Frontal cortex (tissue), 4 donors: ENCODE measurements at places on chromosomes 2 and 18.

GRCh38 chr2:222447131-222447530, 22.8 kb downstream of the SGPP2 start:
- no peak for DNase-seq

- no peak for DNase-seq
These were observed 921 bp downstream of the RPE start for GRCh38 chr2:210003359-210003758.

DNA sequence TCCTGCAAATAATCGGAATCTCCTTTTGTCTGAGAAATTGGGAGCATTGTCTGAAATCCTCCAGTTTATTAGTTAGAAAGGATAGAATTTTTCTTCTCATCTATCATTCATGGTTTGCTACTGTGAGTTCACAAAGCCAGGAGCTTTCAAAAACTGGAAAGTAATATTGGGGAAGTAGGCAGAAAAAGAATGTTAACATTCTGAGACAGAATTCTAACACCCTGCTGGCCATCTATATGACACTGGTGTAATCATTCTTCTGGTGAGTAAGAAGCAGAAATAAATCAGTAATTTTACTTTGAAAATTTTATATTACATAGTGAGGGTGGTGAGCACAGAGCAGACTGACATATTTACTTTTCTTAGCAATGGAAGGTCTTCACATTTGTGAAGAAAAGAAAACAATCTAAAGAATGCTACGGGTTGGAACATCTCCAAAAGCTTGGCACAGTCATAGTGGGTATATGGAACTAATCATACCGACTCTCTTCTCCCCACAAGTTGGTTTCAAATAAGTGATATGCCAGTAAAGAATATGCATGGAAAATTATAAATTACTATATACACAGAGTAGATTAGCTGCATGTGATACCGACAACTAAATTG, 344.9 kb downstream of the LPIN1 start:
- no peak for DNase-seq

GRCh38 chr2:209762563-209762962, 9.1 kb upstream of the UNC80 start:
- no peak for DNase-seq

DNA sequence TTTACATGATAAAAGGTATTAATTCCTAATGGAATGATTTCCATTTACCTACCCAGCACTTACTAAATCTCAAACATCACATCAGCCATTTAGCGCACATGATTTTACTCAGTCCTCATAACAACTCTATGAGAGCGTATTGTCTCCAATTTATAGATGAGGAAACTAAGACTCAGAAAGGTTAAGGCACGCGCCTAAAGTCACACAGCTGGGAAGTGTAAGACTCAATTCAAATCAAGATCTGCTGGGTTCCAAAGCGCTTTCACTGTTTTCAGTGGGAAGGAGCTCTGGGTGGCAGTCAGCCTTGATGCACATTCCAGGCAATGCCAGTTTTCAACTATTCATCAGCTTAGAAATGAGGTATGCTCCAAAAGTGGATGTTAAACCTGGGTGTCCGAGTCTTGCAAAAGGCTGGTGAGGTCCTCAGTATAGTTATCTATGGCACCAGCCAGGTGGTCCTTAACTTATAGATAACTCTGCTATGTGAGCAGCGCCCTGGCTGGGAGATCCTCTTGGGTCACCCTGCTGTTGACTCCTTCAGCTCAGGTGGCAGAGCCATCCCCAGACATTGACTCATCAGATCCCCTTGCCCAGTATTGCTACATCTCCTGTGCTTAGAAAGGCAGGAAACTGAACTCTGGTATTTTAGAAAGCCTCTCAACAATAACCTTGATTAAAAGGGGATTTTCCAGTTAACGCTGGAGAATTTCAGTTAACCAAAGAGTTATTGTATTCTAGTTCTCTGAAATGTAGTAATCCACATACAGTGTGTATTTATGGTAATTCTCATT, 47.1 kb downstream of the SLC4A1AP start:
- DNase-seq = no peak

- no peak for DNase-seq
These were observed 291.2 kb upstream of the SESTD1 start for GRCh38 chr2:179555691-179556283.

DNA sequence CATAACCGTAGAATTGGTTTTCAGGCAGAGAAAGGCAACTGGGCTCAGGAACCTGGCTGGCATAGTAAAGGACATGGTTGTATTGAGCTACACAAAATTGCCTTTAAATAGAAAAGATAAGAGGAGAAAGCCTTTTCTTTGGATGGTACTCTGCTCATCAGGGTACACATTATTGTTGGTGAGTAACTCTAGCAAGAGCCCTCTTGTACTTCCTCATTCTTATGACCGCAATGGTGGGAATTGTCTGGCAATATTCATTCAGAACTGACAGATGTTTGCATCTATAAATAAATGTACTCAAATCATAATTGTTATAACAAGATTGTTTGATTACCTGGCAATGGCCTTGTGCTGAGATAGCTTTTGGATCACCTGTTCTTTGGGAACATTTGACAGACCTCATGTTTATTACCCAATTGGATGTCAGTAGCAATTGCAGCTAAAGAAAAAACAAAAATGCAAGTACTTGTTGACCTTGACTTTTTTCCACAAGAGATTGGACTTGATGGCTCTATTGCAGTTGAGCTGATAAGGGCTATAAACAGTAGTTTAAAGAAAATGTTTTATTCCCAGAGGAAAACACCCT, 43.9 kb downstream of the MEIS1 start:
- DNase-seq = no peak

DNA sequence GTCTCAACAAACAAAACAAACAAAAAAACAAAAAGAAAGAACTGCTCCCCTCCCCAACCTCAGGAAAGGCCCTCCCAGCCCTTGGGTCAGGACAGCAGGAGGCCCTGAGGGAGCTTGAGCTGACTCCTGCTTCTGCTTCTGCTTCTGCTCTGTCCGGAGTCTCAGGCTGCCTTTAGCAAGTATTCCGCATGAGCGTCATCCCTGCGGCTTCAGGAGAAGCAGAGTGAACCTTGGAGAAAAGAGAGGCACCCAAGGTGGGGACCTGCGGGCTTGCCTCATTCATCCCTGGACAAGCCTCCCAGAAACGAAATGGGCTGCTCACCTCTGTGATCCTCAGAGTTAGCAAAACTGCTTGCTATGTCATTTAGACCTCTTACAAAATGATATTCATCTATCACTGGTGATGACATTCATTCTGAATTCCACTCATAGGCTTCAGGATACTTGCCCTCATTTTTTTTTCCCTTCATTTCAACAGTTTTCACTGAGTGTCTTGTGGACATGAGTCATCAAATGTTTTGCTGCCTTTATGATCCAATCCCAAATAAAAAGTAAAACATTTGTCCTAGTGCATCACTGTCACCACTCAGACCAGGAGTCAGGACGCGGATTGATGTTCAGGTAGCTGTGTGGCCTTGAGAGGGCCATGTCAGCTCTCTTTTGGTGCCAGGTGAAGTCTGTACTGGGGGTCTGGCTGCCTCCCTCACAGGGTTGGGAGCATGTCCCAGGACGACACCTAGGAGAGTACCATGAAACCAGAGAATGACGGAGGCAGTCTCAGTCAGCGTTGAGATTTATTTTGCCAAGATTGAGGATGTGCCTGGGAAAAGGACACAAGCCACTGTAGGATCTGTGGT, 51.7 kb downstream of the IMPA2 start:
- no peak for DNase-seq

GRCh38 chr2:34570266-34570872, 971.3 kb upstream of the FAM98A start:
- DNase-seq = no peak

DNA sequence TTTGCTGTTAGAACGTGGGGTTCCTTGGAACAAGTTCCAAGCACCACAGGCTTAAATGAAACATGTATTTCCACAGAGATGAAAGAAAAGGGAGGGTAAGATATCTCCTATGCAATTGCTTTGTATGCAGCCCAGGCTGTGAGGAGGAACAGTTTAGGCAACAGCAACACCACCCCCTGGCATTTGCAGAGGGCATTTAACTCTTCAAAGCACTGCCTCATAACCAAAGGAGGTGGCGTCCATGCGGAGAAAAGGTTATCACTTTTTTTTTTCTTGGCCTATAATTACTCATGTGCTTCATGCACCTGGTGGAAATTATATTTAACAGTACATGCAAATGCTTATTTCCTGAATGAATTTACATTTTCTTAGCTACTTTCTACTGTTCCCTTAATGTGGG, 286.0 kb downstream of the LPIN1 start:
- no peak for DNase-seq

GRCh38 chr2:35082072-35082471, 1273.5 kb upstream of the CRIM1 start:
- no peak for DNase-seq

- no peak for DNase-seq
These were observed 14.4 kb downstream of the OTOF start for GRCh38 chr2:26463244-26464192.

GRCh38 chr2:122639711-122640110, 884.3 kb downstream of the TSN start:
- DNase-seq = no peak

- no peak for DNase-seq
These were observed 1.4 kb downstream of the LAMA1 start for GRCh38 chr18:7116001-7116730.

- no peak for DNase-seq
These were observed 9.4 kb upstream of the EPG5 start for GRCh38 chr18:45976566-45976965.

- DNase-seq = no peak
These were observed 467.7 kb upstream of the SALL3 start for GRCh38 chr18:78511666-78512601.

DNA sequence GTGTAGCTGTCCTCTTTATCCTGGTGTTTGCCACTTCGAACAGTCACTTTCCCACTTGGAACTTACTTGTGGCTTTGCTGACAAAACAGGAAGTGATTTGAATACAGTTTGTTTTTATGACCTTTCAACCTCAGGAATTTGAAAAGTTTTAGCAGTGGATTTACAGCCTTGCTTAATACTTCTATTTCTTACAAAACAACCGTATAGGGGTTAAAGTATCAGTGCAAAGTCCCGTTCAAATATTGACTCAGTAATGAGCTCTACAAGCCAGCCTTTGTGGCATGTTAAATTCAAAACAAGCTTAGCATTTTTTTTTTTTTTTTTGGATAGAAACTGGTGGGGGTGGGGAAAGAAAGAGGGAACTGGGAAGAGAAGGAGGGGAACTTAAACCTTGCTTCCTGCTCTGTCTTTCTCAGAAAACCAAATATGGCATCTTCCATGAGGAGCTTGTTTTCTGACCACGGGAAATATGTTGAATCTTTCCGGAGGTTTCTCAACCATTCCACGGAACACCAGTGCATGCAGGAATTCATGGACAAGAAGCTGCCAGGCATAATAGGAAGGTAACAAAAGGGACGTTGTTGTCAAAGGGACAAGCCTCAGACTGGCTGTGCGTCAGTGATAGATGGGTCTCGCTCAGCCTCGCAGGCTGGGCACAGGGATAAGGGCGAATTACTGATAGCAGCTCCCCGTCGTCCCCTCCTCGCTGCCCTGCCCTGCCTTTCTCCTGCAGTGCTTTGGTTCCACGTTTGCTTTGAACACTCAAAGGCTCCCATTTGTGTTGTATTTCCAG, at the start of gene HNMT:
HNMT (plus strand) TSS at position 408 of the 793 bp plus-strand sequence; CDS start at position 427, 19 bp downstream.
- no peak for DNase-seq

DNA sequence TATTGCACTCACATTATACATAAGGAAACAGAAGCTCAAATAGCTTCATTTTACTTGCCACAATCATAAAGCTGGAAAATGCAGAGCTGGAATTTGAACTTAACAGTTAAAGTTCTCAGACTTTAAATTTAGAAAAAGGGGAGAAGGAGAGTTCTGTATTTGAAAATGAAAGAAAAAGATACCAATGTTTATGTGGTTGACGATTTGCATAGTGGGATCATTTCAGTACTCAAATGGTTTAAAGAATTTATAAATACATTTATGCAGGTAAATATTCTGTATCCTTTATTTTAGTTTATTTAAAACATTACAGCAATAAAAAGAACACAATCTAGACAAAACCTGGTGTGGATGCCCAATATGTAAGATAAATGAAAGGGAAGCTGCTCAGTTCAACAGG, 25.5 kb upstream of the STAT4 start:
- DNase-seq = no peak

GRCh38 chr2:74130211-74130995, 17.3 kb downstream of the BOLA3 start:
- DNase-seq = no peak

- no peak for DNase-seq
These were observed 91.7 kb downstream of the DYSF start for GRCh38 chr2:71544919-71545571.

DNA sequence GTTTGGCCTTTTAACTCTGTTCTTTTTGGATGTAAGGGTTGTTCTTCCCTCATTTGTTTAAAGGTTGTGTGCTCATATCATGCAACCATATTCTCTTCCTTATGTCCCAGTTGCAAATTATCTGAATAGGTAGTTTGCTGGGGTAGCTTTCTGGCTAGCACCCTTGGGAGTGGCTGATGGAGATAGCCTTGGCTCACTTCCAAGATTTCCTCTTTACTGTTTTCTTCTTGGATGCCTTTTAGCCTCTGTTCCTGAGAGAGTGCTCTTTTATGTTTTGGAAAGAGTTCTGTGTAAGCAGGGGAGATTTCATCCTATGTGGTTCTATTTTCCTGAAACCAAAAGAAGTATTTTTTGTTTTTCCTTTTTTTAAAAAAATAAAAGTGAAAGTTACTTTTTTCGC, 25.4 kb downstream of the USP14 start:
- no peak for DNase-seq

DNA sequence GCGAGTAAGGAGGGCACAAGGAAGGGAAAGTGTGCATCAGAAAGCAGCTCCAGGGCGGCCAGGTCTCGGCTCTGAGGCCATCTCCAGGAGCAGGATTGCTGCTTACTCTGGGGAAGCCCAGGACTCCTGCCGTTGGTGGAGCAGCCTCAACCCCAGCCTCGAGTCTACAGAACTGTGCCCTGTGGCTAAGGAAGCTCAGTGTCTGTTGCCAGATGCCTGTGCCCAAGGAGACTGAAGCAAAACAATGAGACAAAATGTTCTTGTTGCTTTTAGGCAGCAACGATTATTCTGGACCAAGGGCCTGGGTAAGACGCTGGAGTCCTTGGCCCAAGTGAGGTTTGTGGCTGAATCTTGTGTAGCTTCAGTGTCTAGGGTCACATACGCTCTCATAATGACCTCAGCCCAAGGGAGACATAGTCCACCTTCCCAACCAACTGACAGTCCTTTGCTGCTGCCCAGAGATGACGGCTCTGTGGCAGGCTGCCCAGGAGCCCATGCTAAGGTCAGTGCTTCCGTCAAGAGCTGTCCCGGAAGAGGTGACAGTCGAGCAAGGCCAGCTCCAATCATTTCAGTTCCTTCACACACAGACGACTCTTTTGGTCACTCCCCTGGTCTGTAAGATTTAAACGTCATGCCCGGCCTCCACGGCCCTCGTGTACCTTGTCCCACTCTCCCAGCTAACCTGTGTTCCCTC, 223.8 kb downstream of the TTC32 start:
- no peak for DNase-seq

GRCh38 chr2:119049968-119050704, 108.1 kb downstream of the MARCO start:
- DNase-seq = no peak
